AG09309 (cell line): ENCODE measurements at places on chromosomes 3 and 15.

- DNase-seq, result no peak
Observed at GRCh38 chr3:123353850-123354233, 95.0 kb downstream of the ADCY5 start.

- DNase-seq, result no peak
Observed at GRCh38 chr15:88535100-88535499, 11.4 kb downstream of the DET1 start.

- no peak for DNase-seq
Observed at GRCh38 chr15:77094397-77095030, 23.6 kb upstream of the TSPAN3 start.

DNA sequence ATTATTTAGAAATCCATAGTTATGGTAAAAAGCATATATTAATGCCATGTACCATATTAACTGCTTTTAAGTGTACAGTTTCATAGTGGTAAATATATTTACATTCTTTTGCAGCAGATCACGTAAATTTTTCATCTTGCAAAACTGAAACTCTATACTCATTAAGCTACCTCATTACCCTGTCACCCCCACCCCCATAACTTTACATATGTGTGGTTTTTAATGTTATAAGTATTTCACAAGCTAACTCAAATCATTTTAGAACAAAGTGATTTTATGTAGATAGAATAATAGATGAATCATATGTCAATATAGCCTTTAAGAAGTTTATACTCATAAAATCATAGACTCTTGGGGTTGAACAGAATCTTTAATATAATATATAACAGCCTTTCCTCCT lies 7.1 kb upstream of the TP63 start:
- no peak for DNase-seq

GRCh38 chr3:193729601-193730000 lies 136.6 kb downstream of the OPA1 start:
- no peak for DNase-seq

- DNase-seq, result no peak
Observed at GRCh38 chr15:82103468-82103867, 57.6 kb upstream of the MEX3B start.

DNA sequence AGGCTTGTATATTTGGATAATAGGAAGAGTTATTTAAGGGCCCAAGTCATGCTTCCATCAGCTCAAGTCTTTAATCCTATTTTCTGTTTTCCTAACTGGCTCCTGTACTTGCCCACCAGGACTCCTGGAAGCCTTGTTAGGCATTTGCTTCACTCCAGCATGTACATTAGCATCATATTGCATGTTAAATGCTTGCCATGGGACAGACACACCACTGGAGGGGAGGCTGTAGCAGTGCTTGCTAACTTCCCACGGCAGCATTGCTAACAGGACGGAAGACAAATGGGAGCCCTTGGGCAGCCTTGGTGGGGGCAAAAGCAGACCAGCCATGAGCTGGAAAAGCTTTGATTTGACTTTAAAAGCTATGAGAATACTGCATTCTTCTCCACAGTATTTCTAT lies 6.1 kb downstream of the TMOD2 start:
- no peak for DNase-seq

- DNase-seq, result no peak
Observed at GRCh38 chr15:45794304-45794703, 159.5 kb downstream of the SQOR start.

DNA sequence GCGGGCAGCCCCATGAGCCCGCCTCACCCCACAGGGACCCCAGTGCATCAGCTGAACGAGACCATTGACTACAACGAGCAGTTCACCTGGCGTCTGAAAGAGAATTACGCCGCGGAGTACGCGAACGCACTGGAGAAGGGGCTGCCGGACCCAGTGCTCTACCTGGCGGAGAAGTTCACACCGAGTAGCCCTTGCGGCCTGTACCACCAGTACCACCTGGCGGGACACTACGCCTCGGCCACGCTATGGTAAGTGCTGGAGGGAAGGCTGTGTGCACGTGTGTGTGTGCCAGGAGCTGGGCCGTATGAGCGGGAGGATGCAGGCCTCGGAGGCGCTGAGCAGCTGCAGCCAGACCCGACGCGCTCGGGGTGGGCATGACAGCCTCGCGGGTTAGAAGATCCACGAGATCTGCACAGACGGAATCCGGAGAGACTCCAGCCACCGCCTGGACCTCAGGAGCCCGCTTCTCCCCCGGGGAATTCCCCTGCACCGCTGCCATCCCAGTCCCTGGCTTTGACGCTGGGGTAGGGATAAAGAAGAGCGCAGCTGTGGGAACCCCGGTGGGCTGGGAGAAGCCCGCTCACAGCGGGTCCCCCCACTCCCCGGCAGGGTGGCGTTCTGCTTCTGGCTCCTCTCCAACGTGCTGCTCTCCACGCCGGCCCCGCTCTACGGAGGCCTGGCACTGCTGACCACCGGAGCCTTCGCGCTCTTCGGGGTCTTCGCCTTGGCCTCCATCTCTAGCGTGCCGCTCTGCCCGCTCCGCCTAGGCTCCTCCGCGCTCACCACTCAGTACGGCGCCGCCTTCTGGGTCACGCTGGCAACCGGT lies 2.6 kb downstream of the DUOXA2 start:
- DNase-seq, result no peak

DNA sequence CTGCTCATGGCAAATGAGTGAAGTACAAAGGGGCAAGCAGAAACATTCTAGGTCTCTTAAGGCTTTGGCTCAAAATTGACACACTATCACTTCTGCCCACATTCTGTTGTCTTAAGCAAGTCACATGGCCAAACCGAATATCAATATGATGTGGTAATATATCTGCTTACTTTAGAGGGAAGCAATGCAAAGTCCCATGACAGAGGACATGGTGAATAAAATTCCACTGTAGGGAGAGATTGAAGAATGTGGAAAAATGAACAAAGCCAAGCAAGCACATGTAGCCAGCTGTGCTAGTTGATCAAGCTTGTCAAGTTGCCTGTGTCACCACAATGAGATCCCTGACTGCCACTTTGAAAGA lies 11.2 kb upstream of the TBC1D5 start:
- no peak for DNase-seq

- no peak for DNase-seq
Observed at GRCh38 chr15:82146990-82147461, 101.2 kb upstream of the MEX3B start.

DNA sequence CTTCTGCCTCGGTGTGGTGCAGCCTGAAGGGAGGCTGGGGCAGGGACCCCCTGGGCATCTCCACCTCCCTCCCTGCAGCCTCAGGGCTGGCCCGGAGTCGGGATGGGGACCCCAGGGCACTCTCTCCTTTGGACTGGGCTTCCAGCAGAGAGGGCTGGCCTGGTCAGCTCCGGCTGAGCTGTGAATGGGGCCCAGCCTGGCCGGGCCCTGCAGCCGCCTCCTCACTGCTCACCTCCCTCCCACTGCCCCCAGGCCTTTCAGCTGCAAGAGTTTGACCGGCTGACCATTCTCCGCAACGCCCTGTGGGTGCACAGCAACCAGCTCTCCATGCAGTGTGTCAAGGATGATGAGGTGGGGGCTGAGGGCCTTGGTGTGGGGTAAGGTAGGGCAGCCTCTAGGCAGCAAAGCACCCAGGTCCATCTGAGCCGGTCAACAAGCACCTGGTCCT lies 36.0 kb downstream of the PSTPIP1 start:
- no peak for DNase-seq

DNA sequence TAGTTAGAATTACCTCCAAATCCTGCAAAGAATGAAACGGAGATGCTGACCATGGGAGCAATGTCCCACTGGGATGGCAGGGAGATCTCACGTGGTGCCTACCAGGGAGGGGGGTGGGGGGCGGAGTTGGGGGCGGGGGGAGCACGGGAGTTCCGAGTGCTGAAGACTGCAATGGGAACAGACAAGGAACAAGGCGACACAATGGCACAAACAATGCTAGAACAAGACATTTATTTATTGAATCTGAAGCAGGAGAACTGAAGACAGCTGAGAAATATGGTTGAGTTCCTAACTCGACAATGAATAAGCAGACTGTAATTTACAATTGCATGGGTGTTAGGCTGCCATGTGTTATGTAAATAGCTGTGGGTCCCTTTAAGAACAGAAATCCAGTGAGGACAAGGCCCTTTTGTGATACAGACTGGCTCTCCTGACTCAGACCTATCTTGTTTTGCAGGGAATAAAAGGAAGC lies 91.2 kb downstream of the AQP9 start:
- DNase-seq, result no peak

- no peak for DNase-seq
Observed at GRCh38 chr3:78268716-78269668, 1229.1 kb downstream of the ROBO2 start.

GRCh38 chr3:119723022-119723421 lies 20.2 kb downstream of the CFAP91 start:
- no peak for DNase-seq

- DNase-seq, result no peak
Observed at GRCh38 chr3:111331912-111332311, 210.1 kb upstream of the CD96 start.

DNA sequence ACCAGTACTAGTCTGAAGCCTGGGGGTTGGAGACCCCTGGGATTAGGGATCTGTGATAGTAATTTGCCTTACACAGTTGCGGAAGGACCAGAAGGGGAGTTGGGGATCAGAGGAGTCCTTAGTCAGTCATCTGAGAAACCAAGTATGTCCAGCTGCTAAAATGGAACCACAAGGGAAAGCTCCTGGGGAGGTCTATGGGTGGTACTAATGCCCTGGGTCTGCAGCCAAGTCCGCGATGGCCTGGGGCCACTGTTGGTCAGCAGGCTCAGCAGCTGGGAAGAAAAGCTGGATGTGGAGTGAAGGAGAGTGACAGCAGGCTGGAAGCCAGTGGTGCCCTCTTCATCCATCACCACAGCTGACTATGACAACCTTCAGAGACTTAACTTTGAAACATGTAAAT lies 2.2 kb upstream of the ANKDD1A start:
- no peak for DNase-seq

DNA sequence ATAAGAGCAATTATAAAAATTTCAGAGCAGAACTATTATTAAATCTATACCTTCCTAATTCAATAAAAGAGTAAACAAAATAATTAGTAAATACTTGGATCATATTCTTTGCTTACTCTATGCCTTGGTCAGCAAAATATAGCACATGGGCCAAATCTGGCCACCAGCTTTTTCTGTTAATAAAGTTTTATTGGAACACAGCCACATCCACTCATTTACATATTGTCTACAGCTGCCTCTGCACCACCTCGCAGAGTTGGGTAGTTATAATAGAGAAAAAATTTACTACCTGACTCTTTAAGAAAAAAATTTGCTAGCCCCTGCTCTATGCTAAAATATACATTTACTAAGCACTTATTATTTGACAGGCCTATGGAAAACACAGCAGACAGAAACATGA lies 32.2 kb upstream of the GANC start:
- no peak for DNase-seq

DNA sequence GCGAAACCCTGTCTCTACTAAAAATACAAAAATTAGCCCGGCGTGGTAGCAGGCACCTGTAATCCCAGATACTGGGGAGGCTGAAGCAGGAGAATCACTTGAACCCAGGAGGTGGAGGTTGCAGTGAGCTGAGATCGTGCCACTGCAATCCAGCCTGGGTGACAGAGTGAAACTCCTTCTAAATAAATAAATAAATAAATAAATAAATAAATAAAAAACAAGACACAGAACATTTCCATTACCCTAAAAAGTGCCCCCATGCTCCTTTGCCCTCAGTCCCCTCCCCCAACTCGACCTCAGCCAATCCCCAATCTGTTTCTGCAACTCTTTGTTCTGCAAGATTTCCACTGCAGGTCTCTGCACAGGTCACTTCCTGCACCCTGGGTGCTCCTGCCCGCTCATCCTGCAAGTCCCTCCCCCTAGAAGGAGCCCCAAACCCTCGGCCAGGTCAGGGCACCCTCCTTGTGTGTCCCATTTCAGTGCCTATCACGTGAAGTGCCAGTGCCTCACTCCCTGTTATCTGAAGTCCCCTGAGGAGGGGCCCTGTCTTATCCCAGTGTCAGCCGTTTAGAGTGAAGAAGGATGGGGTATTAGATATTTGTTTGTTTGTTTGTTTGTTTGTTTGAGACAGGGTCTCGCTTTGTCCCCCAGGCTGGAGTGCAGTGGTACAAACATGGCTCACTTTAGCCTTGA lies 1.1 kb downstream of the FAM240A start:
- no peak for DNase-seq

DNA sequence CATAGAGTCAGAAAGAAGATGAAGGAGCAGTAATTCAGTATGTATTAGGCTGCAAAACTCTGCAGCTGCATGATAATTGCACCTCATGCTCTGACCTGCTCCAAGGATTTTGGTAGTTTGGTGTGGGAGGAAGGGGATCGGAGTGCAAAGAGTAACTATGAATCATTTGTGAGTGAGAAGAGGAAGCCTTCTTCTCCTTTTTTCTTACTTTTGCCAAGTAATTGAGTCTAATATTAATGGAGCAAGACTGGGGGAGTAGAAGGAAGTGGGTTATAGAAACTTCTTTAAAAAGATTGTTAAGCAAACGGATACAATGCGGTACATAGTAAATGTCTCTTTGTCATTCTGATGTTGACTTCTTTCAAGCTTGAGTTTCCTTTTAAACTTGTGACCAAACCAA lies 276.5 kb downstream of the EDEM1 start:
- DNase-seq, result no peak

DNA sequence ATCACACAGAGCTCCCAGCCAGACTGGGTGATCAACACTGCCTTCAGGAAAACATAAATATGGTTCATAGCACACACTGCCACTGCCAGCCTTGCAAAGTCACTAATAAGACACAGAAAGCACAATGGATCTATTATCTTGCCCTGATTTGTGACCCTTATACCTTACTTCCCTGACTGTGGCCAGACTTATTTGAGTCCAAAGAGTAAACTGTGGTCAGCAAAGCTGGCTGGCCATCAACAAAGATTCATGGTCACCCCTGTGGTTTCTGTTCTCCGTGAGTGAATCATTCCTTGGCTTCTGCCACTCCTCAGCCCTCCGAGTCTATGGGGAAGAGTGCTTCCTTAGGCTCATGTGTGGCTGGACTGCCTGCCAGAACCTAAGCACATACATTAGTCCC lies 437.7 kb downstream of the RAP2B start:
- DNase-seq, result peak; percentile 71

- DNase-seq, result no peak
Observed at GRCh38 chr15:74376226-74376625, 8.8 kb upstream of the CYP11A1 start.

- DNase-seq, result peak; percentile 73
Observed at GRCh38 chr15:75723847-75724660, 11.4 kb upstream of the CSPG4 start.

DNA sequence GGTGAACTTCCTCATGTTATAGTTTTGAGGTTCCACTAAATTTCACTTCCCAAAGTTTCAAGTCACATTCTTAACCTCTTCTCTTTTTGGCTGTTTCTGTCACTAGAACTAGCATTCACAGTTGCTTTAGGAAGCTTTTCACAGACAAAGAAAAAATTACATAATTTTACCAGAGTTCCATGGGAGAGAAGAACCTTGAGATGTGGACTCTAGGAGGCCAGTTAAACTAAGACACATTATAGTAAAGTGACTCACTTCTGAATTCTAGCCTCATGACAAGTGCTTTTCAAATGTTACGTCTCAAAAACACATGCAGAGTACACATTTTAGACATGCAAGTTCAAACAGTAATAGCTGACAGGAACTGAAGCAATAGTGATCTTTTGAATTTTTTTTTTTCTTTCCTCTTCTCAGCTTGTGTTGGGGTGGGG lies 39.9 kb upstream of the LRTM1 start:
- DNase-seq, result peak; percentile 47
